ENCODE measurements at places on chromosomes 6 and 20. TPM values are rescaled to one million over a fixed set of nuclear protein-coding genes. Genes with fewer than 3 reads are reported as not detected.

Gene GNAS-AS1
- 1.1 TPM for total RNA-seq

Gene EEF1A1
- 10,453 TPM for total RNA-seq

GRCh38 chr6:161029195-161029809, 37.7 kb downstream of the MAP3K4 start:
- peak; percentile 48 for DNase-seq

GRCh38 chr20:13221673-13222318, 722 bp downstream of the ISM1 start:
- DNase-seq = peak; percentile 72

Gene FILIP1
- total RNA-seq = not detected

Gene MOXD1
- total RNA-seq = 96.5 TPM

DNA sequence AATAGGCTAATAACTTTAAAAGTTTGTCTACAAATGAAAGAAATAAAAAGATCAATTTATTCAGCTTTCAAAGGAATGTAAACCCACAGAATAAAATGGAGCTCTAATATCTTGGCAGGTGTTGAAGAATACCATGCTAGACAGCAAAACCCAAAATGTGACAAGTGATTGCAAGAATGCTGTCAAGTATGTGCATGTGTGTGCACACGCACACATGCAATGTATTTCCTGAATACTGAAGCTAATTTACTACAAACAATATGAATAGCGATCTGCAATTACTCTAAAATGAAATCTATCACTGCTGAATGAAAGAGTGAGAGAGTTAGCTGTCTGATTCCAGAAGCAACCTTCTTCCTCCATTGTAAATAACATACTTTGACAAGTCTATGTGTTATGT, 179.2 kb upstream of the HSF2 start:
- no peak for DNase-seq

- DNase-seq = no peak
These were observed 238.3 kb downstream of the ATXN1 start for GRCh38 chr6:16522937-16523336.

- DNase-seq = peak; percentile 81
These were observed 36.9 kb downstream of the APCDD1L start for GRCh38 chr20:58478141-58478805.

DNA sequence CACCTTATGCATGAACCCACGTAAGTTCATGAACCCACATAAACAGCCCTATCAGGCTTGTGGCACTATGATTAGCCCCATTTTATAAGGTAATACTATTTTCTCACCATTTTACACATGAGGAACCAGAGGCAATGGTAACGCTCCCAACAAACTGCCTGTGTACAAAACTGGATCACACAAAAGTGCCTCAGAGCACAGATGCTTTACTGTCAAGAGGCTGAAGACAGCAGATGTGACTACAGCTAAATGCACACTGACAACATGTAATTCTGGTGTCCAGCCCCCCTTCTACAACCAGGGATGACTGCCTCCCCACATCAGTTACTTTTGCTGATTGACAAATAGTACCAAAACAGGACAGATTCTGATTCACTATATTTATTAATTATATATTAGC, 69.6 kb downstream of the GMDS start:
- no peak for DNase-seq

GRCh38 chr6:66199171-66199570, 492.1 kb upstream of the EYS start:
- no peak for DNase-seq

- no peak for DNase-seq
These were observed 29.2 kb downstream of the GOPC start for GRCh38 chr6:117573006-117573680.

GRCh38 chr6:169939554-169940164, 188.2 kb downstream of the ERMARD start:
- DNase-seq = no peak

DNA sequence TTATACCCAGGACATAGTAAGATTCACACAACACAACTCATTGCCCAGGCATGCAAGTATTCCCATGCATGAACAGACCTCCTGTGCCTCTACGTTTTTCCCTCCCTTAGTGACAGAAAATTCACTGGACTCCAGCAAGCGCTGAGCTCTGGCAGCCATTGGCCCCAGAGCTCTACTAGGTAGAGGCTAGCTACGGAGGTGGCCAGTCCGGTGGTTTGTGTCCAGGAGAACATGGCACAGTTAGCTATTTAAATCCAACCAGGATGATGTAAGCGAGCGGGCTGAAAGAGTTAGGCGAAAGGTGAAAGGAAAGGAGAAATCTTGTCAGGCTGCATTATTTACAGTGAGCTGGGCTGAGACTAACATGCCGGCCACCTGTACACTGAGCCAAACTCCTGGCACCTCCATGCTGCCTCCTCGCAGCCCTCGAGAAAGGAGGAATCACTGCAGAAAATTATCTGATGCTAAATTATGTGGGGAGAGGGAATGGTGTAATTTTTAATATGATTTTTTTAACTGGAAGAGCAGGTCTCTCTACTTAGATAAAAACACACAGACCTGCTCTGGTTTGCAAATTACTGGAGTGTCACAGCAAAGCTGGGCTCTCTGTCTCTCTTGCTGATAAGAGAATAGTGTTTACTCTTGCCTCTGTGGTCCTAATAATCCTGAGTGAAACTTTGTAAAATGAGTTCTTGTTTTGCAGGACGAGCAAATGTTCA, 50.1 kb upstream of the ARMC2 start:
- no peak for DNase-seq

GRCh38 chr20:25271486-25272222, 23.8 kb downstream of the PYGB start:
- DNase-seq = no peak

Gene NKX2-4
- not detected for total RNA-seq

DNA sequence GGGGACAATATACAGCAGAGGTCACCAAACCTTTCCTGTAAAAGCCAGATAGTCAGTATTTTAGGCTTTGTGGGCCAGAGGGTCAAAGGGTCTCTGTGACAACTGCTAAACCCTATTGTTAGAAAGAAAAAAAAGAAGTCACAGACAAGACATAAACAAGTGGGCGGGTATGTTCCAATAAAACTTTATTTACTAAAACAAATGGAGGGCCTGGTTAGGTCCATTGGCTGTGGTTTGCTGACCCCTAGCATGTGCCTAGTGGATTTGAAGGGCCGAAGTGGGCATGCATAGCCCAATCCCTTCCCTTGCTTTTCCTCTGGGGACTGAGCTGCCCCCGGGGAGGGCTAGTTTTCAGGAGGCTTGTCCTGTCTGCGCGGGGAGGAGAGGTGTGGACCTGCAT, 78.9 kb downstream of the SULF2 start:
- DNase-seq = no peak

Gene EPPIN
- total RNA-seq = not detected

DNA sequence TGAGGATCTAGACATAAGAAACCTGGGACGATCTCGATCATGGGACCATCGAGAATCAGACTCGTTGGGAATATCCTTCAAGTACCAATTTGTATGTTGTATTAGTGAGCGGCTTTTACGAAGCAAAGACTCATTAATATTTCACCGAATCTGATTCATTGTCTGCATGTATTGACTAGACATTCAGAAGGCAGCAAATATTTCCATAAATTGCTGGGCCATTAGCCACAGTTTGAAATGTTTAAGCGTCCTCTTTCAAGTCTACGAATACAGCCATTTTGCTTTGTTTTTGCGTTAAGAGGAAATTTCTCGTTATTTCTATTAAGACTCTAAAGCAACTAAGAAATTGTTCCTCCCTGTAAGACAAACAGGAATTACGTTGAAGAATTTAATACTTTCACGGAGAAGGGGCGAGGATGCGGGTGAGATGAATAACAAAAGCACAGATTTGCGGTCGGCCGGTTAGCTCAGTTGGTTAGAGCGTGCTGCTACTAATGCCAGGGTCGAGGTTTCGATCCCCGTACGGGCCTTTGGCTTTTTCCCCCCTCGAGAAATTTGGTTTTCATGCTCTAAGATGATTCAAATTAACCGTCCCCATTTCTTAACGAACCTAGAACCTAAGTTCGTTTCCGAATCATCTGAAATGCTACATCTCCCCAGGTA, 18.5 kb downstream of the POM121L2 start:
- peak; percentile 61 for DNase-seq

- peak; percentile 98 for DNase-seq
These were observed 4.6 kb downstream of the SMIM29 start for GRCh38 chr6:34243901-34244884.

Gene BNIP5
- not detected for total RNA-seq

DNA sequence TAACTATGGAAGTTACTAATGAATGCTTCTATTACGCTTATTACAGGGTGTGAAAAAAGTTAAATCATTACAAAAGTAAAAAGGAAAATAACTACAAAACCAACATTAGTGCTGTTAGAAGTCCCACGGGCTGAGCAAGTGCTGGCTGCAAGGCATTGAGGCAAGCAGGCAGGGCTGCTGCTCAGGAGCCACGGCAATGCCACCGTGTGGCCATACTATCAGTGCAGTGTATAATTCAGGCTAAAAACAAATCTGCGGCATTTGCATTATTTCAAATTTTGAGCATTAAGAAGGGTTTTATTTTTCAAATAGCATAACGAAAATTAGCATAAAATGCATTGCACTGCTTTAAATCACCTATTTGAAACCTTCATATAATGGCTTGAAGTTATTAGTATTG, 17.1 kb downstream of the IFNGR1 start:
- DNase-seq = no peak

Gene CRISP1
- not detected for total RNA-seq

GRCh38 chr6:16585805-16586204, 175.5 kb downstream of the ATXN1 start:
- DNase-seq = no peak

Data from RPMI7951 (cell line).